Fibroblast of skin of right biceps (primary cell): ENCODE measurements at places on chromosomes 4 and X.

DNA sequence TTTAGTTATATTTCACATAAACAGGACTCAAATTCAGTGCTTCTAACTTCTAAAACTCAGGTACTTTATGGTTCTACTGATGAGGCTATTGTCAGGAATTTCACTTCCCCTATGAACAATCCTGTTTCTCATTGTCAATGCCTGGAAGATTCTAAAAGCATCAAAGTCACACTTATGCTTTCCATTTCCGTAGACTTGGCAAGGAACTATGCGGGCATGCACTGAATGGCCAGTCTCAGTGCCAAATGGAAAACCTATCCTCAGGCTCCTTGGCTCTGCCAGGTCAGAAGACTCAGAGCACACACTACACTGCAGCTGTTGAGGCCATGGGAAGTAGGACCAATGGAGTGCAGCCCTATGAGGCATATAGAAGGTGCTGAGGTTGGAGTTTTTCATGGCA is 97.0 kb upstream of the PTPN13 start:
- DNase-seq = peak; percentile 32

DNA sequence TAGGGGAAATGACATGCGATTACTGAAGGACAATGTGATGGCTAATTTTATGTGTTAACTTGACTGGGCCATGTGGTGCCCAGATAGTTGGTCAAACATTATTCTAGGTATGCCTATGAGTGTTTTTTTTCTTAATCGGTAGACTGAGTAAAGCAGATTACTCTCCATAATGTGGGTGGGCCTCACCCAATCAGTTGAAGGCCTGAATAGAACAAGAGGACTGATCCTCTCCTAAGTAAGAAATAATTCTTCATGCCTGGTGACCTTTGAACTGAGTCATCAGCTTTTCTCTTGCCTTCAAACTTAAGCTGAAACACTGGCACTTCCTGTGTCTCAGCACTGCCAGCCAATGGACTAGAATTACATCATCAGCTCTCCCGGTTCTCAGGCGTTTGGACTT is 164.0 kb upstream of the FGF13 start:
- no peak for DNase-seq

DNA sequence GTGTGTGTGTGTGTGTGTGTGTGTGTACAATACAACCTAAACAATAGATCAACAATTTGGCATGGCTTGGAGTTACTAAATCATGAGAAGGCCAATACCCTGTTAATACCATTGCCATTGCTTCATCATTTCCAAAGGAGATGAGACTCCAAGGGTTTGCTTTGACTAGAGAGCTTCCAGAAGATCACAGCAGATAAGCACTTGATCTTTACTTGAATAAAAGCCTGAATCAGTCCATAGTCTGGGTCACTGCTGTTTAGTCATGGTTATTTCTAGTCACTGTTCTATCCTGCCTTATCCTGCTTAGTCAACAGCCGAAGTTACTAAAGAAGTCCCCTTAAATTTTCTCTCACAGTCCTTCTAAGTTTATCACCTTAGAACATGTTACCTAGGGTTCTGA is 58.2 kb downstream of the RAB40AL start:
- no peak for DNase-seq

GRCh38 chr4:666822-667544 is 7.1 kb downstream of the ATP5ME start:
- DNase-seq = no peak

DNA sequence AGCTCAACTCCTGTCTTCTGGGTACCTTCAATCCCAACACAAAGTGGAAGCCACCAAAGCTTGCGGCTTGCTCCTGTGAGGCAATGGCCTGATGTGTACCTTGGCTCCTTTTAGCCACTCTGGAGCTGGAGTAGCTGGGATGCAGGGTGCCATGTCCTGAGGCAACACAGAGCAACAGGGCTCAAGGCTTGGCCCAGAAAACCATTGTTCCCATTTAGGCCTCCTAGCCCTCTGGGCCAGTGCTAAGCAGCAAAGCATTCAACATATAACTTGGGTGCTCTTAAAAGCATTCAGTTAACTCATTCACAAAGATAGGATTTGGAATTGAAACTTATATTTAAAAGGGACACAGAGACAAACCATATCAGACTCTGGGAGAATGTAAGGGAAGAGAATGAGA is 194.5 kb upstream of the ARHGEF9 start:
- no peak for DNase-seq

DNA sequence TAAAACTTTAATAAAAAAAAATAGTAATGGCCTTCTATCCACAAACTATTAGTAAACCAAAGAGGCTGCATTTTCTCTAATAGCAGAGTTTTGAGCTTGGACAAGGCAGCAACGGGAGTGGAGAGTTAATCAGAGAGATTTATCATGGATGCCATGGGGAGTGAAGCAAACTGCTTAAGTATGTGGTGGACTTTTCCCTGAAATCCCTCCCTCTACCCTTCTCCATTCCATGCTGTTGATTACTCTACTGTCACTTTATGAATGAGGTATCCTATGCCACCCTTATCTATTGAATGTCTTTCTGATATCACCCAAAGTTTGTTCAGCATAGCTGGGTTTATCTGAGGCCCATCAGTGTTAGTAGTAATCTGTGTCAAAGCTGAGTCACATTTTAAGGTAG is 335.6 kb upstream of the TRAM1L1 start:
- no peak for DNase-seq

GRCh38 chrX:41692162-41692749 is 3.5 kb downstream of the GPR34 start:
- peak; percentile 75 for DNase-seq

- no peak for DNase-seq
Observed at GRCh38 chr4:36218121-36218520, 26.2 kb downstream of the ARAP2 start.
